ENCODE measurements at places on chromosomes 16 and 17.

GRCh38 chr16:52568983-52569690 is 22.2 kb upstream of the TOX3 start:
- DNase-seq = no peak

- DNase-seq = no peak
These were observed 15.8 kb downstream of the C17orf58 start for GRCh38 chr17:67980456-67980855.

- DNase-seq = no peak
These were observed at the start of gene HS3ST6 for GRCh38 chr16:1918351-1919326. HS3ST6 (minus strand) TSS chr16:1918415; CDS start chr16:1918323, 92 bp downstream.

- DNase-seq = no peak
These were observed 14.7 kb upstream of the PABPN1L start for GRCh38 chr16:88881007-88881615.

DNA sequence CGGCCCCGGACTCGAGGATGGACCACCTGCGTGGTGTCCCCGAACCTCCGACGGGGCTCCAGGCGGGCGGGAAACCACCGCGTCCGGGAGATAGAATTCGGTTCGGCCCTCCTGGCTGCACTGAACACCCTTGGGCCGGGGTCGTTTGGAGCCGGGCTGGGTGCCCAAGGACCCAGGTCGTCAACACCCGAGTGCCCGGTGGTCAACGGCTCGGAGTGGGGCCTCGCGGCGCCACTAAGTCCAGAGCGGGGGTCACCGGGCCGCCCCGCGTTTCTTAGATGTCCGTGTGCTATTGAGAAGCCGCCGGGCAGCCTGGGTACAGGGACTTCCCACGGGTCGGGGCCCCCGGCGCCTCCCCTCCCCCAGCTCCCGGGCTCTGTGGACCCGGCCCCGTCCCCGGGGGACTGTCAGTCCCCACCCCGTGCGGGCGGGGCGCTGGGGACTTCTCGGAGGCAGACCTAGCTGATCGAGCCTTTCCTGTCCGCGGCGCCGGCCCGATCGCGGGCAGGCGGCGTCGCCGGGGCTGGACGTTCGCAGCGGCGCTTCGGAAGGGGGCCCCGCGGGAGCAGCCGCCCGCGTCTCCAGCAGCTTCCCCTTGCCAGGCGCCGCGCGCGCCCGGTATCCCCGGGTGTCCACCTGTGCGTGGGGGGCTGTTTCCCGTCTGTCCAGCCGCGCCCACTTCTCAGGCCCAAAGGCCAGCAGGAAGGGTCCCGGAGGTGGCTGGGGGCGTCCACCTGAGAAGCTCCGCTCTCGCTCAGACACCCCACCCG is 655 bp upstream of the NPTX1 start:
- no peak for DNase-seq

- DNase-seq = no peak
These were observed 9.3 kb downstream of the NOD2 start for GRCh38 chr16:50702725-50703124.

GRCh38 chr16:15487336-15488284 is 53.2 kb downstream of the BMERB1 start:
- no peak for DNase-seq

GRCh38 chr17:63984236-63984635 is 11.5 kb upstream of the SCN4A start:
- no peak for DNase-seq

DNA sequence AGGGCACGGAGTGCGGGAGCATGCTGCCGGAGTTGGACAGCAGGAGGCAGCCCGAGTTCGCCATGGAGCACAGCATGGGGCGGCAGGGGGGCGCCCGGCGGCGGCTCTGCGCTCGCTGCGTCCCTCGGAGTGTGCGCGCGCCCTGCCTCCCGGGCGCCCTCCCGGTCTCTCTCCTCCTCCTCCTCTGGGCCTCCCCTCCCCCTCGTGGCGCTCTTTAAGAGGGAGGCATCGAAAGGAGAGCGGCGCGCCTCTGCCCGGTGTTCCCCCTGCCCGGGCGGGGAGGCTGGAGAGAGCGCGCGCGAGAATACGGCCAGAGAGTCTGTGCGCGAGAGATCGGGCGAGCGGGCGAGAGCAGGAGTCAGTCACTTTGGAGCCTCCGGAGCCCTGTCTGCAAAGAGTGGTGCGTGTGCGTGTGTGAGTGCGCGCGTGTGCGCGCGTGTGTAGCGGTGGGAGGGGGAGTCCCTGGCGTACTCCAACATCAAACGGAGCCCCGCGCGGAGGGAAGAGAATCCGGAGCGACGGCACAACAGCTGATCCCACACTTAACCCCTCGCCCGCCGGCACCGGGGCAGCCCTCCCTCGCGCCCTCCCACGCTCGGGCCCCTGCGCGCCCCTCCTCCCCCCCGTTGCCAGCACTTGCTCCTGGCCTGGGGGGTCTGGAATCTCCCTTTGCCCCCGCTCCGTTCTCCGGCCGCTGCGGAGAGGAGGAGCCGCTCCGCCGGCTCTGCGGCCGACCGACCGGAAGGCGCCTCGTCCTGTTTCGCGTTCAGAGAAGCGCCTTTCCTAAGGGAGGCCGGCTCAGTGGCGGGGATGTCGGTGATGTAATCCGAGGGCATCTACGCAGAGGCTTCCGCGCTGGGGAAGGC is 108.9 kb downstream of the ENGASE start:
- no peak for DNase-seq

DNA sequence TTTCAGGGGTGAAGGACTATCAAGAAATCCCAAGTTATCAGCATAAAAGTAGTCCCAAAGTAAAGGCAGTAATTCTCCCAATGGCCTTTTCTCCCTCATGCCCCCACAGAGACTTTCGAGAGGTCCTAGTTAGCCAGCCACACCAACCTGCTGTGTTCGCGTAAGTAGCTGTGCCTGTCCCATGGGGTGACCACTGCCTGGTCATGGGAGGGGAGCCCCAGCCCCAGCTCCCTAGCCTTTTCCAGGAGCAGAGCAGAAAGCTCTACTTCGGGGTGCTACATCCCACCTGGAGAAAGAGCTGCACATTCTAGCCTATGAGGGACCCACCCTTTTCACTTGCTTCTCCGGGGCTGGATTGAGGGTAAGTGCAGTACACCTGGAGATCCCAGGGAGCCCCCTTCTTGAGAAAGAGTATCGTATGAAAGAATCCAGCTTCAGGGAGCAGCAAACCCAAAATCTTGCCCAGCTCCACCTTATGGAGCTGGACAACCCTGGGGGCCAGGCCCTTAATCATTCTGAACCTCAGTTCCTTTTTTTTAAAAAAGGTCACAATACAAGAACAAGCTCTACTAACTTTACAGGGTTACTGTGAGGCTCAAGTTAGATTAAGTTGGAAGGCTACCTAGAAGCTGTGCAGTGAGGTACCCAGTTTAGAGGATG is 8.6 kb upstream of the SOST start:
- no peak for DNase-seq

- no peak for DNase-seq
These were observed 2.7 kb downstream of the LDAF1 start for GRCh38 chr16:21161211-21161610.

DNA sequence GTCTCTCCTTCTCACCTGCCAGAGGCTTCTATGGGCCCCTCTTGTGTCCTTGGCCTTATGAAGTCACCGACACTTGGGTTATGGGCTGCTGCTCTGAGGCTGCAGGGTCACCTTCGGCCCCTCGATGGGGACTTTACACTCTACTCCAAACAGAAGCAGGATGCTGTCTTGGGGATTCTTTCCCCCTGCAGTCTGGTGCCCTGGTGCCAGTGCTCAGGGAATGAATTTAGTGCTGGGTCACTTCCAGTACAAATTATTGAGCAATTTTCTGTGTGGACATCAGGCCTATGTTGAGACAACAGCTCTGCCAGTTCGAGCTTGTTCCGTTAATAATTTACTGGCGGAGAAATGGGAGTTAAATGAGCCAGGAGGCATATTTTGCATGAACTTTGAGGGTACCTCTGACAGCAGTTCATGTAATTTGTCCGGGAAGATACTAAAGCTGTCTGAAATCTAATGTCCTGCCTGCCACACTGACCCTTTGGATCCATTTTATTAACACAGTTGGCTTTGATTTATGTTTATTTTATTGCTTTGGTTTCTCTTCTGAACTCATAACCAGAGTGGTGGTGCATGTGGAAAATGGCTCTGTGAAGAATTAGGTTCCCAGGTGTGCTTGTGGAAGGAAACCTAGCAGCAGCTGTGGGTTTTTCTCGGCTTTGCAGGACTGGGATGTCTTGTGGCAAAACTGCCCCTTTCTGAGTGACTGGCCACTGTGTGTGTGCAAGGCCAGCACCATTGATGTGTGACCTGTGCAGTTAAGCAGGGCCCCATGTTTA is 34.1 kb upstream of the DHX8 start:
- DNase-seq = no peak

DNA sequence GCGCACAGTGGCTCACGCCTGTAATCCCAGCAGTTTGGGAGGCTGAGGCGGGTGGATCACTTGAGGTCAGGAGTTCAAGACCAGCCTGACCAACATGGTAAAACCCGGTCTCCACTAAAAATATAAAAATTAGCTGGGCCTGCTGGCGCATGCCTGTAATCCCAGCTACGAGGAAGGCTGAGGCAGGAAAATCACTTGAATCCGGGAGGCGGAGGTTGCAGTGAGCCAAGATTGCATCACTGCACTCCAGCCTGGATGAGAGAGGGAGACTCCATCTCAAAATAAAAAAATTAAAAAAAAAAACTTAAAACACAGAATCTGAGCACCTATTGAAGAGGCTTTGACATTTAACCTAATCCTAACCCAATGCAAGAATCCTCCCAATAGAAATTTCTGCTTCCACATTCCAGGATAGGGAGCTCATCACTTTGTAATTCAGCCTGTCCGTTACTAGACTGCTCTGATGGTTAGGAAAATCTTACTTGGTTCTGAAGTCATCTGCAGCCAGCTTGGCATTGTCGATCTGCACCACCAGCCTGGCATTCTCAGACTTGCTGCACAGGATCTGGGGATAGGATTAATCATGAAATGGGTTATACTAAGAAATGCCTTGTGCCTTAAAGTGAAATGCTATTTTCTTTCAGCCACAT is 2.1 kb downstream of the KRT33B start:
- no peak for DNase-seq

DNA sequence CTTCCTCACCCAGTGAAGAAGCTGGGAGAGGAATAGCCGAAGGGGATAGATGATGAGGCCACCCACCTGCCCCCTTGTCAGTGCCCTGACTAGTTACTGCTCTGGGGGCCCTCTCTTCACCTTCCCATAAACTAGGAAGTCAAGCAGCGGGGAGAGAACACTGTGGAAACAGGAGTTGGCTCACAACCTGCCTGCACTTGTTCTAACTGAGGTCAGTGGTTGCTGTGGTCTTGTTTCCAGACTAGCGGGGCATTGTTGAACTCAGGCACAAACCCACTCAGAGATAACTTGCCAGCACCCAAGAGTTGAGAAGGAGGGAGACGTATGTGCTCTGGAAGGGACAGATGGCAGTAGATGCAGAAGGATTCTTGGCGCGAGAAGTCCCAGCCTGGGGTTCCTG is 48.6 kb upstream of the DDX52 start:
- no peak for DNase-seq

DNA sequence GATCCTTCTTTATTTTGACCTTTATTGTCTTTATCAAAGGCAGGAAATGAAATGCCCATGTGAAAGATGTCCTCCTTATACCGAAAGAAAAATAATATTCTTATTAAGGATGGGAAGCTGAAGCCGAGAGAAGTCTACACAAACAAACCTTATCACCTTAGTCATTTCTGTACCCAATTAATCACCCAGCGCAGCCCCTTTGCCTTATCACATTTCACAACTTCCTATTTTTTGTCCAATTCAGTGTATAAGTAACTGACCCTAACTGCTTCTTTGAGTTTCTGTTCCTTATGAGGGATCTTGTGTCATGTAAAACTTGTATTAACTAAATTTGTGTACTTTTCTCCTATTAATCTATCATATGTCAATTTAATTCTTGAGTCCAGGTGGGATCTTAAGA is 16.4 kb upstream of the CCL23 start:
- DNase-seq = no peak

GRCh38 chr17:78273813-78274212 is 42.4 kb downstream of the TMEM235 start:
- DNase-seq = no peak
